ENCODE measurements at places on chromosomes 12 and 14. TPM values are rescaled to one million over a fixed set of nuclear protein-coding genes. Genes with fewer than 3 reads are reported as not detected.
A peak's percentile ranks its signal among the peaks of the same experiment; 100 is the strongest.

DNA sequence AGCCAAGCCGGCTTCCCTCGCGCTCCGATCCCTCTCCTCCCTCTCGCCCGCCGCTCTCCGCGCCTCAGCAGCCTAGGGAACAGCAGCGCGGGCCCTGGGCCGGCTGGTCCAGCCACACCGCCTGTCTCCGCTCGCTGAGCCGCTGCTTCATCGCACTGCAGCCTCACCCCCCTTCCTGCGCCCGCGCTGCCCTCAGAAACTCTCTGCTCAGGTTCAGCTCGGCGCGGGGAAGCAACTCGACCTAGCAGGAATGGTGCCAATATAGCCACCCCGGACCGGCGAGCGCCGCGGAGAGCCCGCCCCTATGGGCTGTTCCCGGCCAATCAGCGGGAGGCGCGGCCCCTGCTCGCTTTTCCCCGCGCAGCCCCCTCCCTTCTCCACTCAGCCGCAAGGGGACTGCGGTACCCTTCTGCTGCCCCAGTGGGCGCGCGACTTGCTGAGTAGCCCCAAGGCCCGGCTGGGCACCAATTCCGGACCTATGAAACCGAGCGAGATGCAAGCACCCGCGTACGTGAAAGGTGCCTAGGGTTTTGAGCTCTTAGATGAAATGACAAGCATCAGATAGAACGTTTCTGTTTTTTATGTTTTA lies at the start of gene ADAMTS20:
TSS of gene ADAMTS20 (minus strand) at position 233 of the 589 bp plus-strand sequence. CDS start 282 bp downstream, outside the sequence.
- no peak for DNase-seq

- DNase-seq, result no peak
These were observed 59.2 kb upstream of the PLEKHA5 start for GRCh38 chr12:19070341-19070740.

DNA sequence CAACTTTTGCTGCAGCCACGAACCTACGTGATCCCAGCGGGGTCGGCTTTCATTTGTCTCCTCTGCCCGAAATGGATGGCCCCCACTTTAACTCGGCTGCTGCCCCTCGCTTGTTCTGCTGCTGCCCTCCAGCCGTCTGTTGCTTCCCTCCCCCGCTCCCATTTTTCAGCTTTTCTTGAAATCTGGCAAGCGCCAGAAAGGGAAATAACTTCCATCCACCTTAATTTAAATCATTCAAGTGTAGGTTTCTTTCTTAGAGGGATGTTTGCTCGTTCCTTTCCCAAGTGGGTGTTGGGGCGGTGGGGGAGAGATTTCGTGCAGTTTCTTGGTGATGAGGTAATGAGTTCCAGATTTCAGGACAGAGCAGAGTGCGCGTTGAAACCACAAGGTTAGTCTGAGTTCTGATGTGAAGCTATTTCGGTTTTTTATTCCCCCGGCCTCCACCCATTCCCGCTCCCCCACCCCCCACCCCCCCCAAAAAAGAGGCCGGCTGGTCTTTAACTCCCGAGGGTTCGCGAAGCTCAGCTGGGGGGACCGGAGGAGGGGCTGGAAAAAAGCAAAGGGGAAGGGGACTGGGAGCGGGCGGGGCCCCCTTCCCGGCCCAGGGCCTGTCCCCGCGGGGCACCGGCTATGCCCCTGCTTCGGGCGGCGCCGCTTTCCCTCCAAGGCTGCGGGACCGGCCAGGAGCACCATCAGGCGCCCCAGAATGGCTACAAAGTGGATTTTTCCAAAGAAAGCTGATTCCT lies 2.2 kb upstream of the ZFP36L1 start:
- peak; percentile 96 for DNase-seq

GRCh38 chr12:124179936-124180607 lies 114.8 kb upstream of the RFLNA start:
- no peak for DNase-seq

LRRIQ1 gene
- not detected for polyA plus RNA-seq

RIMBP2 gene
- not detected for polyA plus RNA-seq

DNA sequence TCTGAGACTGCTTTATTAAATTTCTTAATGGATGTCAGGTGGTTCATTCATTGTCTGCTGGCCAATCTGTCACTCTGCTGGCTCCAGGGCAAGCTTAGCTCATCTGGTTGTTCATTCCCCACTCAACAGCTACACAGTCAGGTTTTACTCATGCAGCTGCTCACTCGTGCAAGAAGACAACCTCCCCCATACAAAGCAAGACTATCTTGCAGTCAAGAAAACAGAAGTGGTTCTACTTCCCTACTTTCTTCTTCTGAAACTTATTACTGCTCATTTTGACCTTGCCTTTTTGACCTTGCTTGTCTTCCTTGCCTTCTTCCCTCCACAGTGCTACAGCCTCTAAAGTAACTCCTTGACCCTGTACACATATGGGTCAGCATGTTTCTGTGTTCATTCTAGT lies 277.9 kb downstream of the SSPN start:
- no peak for DNase-seq

TEDC1 gene
- polyA plus RNA-seq, result 3.3 TPM

DNA sequence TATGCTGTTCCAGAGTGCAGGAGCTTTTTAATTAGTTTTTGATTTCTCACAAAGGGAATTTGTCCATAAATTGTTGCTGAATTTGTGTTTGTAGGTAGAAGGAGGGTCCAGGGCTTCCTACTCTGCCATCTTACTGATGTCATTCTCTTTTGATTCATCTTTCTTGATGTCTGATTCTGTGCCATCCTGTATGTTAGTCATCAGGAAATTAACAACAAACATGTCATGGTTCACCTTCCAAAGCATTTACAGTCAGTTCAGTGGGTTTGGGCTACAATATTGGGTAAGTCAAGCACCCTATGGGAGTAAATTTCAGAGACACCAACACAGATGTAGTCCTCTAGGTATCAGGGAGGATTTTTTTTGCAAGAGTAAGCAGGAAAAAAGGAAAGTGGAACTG lies 135.2 kb upstream of the SLC38A2 start:
- DNase-seq, result no peak

FAM181A gene
- polyA plus RNA-seq, result not detected

- no peak for DNase-seq
These were observed 194.9 kb upstream of the RMST start for GRCh38 chr12:97267594-97268202.

DNA sequence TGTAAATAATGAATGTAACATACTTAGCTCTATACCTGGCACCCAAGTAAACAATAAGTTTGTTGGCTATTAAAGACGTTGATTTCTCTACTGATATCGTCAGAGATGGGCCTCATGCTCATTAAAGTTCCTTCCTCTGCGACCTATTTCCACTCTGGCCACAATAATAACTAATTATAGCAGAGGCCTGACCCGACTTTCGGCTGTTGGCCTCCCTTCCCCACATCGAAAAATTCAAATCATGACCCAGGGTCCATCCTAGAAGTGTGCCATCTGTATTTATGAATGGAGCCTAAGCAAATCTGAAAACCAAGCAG lies 321 bp upstream of the USP30 start:
- DNase-seq, result no peak

FOXA1 gene
- polyA plus RNA-seq, result 0.04 TPM

PPFIA2 gene
- polyA plus RNA-seq, result not detected

CCNK gene
- polyA plus RNA-seq, result 11.0 TPM

SERPINA9 gene
- 0.12 TPM for polyA plus RNA-seq

GRCh38 chr12:104682790-104683279 lies 226.1 kb downstream of the CHST11 start:
- no peak for DNase-seq

GCH1 gene
- 0.82 TPM for polyA plus RNA-seq

DNA sequence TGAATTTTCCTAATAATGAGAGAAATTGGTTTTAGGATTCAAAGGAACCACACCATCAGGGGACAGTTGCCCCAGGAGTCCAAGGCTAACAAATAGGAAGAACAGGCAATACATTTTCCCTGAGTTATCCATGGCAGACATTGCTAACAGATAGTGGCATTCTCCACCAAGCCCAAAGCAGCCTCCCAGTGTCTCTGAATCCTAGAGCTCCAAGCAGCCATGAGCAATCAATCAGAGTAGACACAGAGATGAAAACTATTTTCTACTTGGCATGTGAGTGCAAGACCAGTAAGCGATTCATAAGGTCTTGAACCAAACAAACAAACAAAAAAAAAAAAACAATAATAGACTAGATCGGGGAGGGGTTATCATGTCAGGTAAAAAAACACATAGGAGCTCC lies 515.7 kb downstream of the MED13L start:
- DNase-seq, result peak; percentile 77

Measured in BJ (cell line).